CD4-positive, alpha-beta memory T cell (primary cell): ENCODE measurements at places on chromosomes 1 and 21.

- DNase-seq, result no peak
Observed at GRCh38 chr1:185916861-185917260, 182.7 kb downstream of the HMCN1 start.

- no peak for DNase-seq
Observed at GRCh38 chr1:47843781-47844557, 153.2 kb downstream of the TRABD2B start.

DNA sequence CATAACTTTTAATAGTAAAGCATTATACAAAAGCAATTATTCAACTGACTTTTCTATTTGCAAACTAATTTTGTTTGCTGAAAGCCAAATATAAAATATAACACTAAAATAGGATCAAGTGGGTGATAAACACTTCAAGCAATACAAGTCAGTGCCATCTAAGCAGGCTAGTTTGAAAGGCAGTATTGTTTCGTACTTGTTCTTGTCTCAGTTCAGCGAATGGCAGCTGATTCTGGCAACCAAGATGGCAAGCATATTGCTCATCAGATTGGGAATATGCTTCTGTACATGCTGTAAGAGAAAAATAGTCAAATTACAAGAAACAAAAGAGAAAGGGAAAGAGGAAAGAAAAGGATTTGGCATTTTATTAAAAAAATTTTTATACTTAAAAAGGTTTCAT, 7.5 kb downstream of the TMEM59 start:
- DNase-seq, result no peak

DNA sequence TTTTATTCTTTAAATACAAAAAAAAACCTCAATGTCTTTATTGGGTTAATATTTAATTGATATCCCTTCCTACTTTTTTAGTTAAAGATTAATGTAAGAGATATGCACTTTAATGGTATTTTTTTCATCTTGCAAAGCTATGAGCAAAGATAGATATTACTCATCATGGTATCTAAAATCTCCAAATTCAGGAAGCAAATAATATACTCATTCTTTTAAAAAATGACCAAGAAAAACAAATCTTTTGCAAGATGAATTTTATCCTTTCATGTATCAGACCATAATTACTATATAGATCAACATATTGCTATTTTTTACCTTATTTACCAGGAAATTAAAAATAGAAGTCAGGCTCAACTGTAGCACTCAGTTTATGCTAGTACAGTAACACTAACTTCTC, 330.4 kb downstream of the KCNT2 start:
- DNase-seq, result no peak

DNA sequence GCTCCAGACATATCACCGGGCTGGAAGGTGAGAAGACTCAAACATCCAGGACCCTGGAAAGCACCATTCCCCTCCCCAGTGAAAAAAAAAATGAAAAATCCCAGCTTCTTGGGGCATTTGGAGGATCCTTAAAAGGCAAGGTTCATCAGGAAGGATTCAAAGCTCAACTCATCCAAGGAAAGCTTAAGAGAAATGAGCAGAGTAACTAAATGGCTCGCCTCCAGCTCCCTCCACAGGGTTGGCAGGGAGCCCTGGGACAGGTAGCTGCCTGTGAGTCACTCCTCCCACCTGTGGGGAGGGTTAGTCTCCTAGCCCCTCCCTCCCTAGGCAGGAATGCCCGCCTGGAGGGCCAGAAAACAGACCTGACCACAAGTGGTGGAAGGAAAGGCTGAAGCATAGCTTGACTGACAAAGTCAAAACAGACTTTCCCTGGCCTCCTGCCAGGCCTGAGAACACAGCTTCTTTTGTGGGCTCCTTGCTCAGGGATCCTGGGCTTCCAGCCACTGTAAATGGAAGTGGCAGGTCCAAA, 712 bp upstream of the LAMB3 start:
- DNase-seq, result no peak

- no peak for DNase-seq
Observed at GRCh38 chr1:16125088-16125470, 30.8 kb downstream of the EPHA2 start.

DNA sequence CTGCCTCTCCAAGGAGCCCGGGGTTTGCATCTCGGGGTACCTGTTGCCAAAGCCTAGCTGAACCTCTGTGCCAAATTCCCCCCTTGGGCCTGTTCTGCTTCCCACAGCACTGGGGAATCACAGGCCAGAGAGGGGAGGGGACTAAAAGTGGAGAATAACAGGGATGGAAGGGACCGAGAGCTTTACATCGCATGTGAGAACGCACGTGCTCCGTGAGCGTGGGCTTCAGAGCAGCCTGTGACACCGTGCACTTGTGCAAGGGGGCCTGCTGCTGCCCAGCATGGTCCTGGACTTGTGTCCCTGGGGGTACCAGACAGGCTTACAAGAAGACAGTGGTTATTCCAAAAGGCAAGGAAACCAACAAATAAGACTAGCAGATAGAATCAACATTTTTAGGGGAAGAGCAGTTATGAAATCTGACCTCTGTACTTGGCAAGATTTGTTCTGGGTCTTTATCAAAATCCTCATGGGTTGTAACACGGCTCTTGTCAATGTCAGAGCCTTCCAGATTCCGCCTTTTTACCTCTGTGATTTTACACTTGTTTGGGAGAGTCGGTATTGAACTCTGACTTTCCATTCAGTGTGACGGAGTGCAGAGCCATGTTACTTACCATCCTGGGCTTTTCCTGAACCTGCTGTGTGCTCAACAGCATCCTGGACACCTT, 36.2 kb upstream of the TNFRSF1B start:
- no peak for DNase-seq
